Breast epithelium (tissue), 4 donors: ENCODE measurements at places on chromosomes 6 and 20. TPM values are rescaled to one million over a fixed set of nuclear protein-coding genes. Genes with fewer than 3 reads are reported as not detected.

- H3K4me1 ChIP-seq = no peaks in the 10 kb centered on the region
- H3K27me3 ChIP-seq = no peaks in the 10 kb centered on the region
- no peak overlapping the region for H3K4me3 ChIP-seq
- no peak for DNase-seq
Observed at GRCh38 chr6:38510205-38510604, 129.5 kb downstream of the BTBD9 start.

GRCh38 chr6:109051301-109052017 lies 43.2 kb downstream of the SESN1 start:
- no peak overlapping the region for H3K27ac ChIP-seq
- H3K4me3 ChIP-seq = no peak overlapping the region
- no peaks in the 10 kb centered on the region for H3K4me1 ChIP-seq
- H3K36me3 ChIP-seq = no peaks in the 10 kb centered on the region

PLA2G7 gene
- 0.98 TPM for total RNA-seq

GRCh38 chr6:134882426-134883038 lies 67.4 kb downstream of the ALDH8A1 start:
- H3K27me3 ChIP-seq = no peaks in the 10 kb centered on the region
- no peaks in the 10 kb centered on the region for H3K36me3 ChIP-seq
- H3K27ac ChIP-seq = no peak overlapping the region
- H3K4me3 ChIP-seq = no peak overlapping the region
